ENCODE measurements at places on chromosomes 5 and 9. TPM values are rescaled to one million over a fixed set of nuclear protein-coding genes. Genes with fewer than 3 reads are reported as not detected.

- no peak for DNase-seq
- H3K27ac ChIP-seq = peak overlapping the region; percentile 84
- H3K36me3 ChIP-seq = peaks cover 8% of the 10 kb centered on the region
Measured at GRCh38 chr5:154273028-154273617, 82.6 kb downstream of the GALNT10 start.

GRCh38 chr9:20604562-20604961, 17.7 kb downstream of the MLLT3 start:
- H3K27ac ChIP-seq = peak overlapping the region; percentile 67
- no peaks in the 10 kb centered on the region for H3K27me3 ChIP-seq
- DNase-seq = no peak
- peak overlapping the region; percentile 62 for H3K4me3 ChIP-seq
- peaks cover 36% of the 10 kb centered on the region for H3K36me3 ChIP-seq
- H3K4me1 ChIP-seq = peaks cover 54% of the 10 kb centered on the region

GRCh38 chr9:137945581-137945980, 68.0 kb downstream of the CACNA1B start:
- no peaks in the 10 kb centered on the region for H3K4me1 ChIP-seq
- DNase-seq = no peak
- H3K27ac ChIP-seq = no peak overlapping the region
- H3K27me3 ChIP-seq = peaks cover 1% of the 10 kb centered on the region
- no peak overlapping the region for H3K4me3 ChIP-seq
- H3K36me3 ChIP-seq = no peaks in the 10 kb centered on the region

DNA sequence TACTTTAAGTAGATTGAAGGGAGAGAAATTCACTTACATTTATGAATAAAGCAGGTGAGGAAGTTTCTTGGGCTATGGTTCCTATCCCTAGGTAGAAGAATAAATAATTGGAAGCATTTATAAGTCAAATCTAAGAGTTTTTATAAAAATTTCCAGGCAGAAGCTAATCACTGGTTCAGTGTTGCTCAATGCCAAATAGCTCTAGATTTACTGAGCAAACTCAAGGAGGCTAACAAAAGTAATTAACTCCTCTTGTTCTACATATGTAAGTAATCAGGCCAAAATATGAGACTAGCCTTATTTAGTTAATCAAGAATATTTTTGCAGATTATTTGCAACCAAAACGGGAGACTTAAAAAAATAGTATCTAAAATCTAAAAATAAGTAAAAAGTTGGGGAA, 472.3 kb downstream of the PLK2 start:
- no peaks in the 10 kb centered on the region for H3K36me3 ChIP-seq
- DNase-seq = no peak
- H3K4me3 ChIP-seq = no peak overlapping the region
- H3K4me1 ChIP-seq = no peaks in the 10 kb centered on the region
- no peak overlapping the region for H3K27ac ChIP-seq
- H3K27me3 ChIP-seq = no peaks in the 10 kb centered on the region

DNA sequence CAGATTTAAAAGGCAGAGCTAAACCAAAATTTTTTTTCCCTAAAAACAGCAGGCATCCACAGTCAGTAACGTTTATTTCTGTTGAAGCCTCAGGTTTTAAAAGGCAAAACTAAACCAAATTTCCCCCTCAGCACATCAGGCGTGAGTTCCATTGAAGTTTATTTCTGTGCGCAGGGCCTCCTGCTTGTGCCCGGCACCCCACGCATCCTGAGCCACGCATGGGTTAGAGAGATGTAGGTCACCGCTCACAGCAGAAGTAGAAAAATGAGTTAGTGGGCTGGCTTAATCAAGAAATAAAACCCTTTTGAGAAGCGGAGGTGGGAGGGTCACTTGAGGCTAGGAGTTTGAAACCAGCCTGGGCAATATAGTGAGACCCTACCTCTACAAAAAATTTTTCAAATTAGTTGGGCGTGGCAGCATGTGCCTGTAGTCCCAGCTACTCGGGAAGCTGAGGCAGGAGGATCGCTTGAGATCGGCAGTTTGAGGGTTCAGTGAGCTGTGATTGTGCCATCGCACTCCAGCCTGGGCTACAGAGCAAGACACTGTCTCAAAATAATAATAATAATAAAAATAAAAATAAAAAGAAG, 75.6 kb upstream of the SPIN1 start:
- DNase-seq = no peak
- H3K4me3 ChIP-seq = peak overlapping the region; percentile 41
- peaks cover 38% of the 10 kb centered on the region for H3K4me1 ChIP-seq
- H3K27ac ChIP-seq = peak overlapping the region; percentile 84

GRCh38 chr5:74235552-74235951, 405.0 kb downstream of the ENC1 start:
- no peak overlapping the region for H3K27ac ChIP-seq
- no peaks in the 10 kb centered on the region for H3K4me1 ChIP-seq
- peaks cover 10% of the 10 kb centered on the region for H3K27me3 ChIP-seq
- DNase-seq = no peak
- H3K4me3 ChIP-seq = no peak overlapping the region
- no peaks in the 10 kb centered on the region for H3K36me3 ChIP-seq

DNA sequence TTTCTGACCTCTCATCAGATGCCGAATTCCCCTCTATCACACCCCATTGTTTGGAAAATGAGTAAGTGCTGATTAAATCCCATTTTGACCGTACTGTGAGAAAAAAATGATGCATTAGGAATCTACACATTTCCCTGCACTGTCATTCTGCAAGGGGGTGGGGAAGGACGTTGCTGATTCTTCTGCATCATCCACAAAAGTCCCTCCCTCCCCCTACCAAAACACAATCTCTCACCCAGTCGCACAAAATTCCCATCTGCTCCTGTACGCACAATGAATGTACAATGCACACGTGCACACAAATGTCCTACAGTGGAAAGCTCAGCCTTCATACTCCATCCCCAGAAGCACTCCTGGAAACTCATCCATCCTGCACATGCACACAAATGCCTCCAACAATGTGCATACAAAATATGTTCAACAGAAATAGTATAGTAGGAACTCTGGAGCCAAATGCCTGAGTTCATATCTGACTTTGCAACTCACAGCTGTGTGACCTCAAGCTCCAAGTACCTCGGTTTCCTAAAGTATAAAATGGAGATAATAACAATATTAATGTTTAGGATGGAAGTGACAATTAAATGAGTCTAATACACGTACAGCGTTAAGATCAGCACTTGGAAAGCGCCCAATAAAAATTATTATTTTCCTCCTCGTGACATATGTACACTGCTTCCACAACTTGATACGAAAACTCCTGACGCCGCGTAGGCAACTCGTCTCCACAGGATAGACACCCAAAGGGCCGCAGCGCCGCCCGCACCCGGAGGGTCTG, 809 bp downstream of the TNIP1 start:
- peak overlapping the region; percentile 92 for H3K4me3 ChIP-seq
- peak overlapping the region; percentile 72 for H3K27ac ChIP-seq

DNA sequence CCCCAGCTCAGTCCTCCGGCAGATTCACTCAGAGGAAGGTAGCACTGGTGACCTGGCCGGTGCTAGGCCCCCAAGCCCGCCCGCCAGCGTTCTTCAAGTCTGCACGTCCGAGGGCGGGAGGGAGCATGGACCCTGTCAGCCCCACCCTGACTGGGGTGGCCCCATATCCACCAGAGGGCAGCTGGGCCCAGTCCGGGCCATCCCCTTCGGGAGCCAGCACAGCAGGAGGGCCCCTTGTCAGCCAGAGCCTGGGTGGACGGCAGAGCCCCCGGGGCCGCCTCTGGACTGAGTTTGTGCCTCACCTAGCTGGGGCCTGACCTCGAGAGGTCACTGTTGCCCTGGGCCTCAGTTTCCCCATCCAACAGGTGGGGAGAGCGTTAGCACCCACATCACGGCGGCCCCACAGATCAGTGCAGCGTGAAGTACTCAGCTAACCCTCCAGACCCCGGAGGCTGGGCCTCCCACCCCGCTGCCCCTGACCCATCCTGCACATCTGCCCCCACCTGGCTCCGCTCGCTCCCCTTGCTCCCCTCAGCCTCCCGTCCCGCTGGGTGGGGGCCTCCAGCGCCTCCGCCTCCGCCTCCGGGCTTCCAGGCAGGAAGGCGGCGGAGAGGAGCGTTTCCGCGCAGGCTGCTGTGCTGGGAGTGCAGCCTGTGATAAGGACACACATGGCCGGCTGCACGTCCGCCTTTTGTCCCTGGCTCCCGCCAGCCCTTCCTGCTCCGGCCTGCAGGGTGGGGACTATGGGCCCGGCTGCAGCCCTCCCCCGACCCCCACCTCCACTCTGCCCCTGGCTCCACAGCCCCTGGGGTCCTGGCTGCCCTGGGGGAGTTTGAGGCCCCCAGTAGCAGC, 16.6 kb upstream of the EGFL7 start:
- H3K27ac ChIP-seq = no peak overlapping the region
- H3K27me3 ChIP-seq = peaks cover 51% of the 10 kb centered on the region
- peak; percentile 39 for DNase-seq
- no peaks in the 10 kb centered on the region for H3K36me3 ChIP-seq
- no peaks in the 10 kb centered on the region for H3K4me1 ChIP-seq

DNA sequence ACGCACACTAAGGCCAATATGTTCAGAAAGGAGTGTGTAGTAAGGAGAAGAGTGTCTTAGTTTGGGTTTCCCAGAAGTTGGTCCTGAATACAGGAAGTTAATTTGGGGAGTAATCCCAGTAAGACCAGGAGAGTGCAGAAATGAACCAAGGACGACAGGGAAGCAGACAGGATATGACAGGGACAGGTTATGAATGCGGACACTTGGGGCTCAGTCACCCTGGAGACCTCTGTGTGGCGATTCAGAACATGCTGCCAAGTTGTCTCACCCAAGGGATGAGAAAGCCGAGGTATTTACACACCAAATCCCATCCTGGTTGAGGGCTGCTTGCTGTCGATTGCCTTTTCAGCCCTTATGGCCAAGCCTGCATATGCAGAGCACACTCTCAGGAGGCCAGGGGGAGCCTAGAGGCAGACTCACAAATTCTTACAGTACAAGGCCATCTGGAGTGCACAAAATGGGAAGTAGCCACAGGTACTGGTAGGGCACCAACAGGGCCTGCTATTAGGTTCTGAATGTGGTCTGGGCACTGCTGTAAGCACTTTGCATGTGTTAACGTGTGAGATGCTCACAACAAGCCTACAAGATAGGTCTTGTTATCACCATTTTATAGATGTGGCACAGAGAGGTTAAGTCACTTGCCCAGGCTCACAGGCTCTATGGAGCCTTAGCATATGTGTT, 233.1 kb upstream of the ANKRD55 start:
- no peak overlapping the region for H3K27ac ChIP-seq
- no peak for DNase-seq
- peaks cover 7% of the 10 kb centered on the region for H3K27me3 ChIP-seq
- no peaks in the 10 kb centered on the region for H3K36me3 ChIP-seq
- H3K4me1 ChIP-seq = peaks cover 1% of the 10 kb centered on the region

CNTFR gene
- not detected for total RNA-seq

MED10 gene
- total RNA-seq = 56.7 TPM

UGT3A1 gene
- total RNA-seq = not detected

RANBP17 gene
- total RNA-seq = 0.53 TPM

TTC1 gene
- total RNA-seq = 42.0 TPM

SPATA31A3 gene
- total RNA-seq = not detected

PROB1 gene
- 4.1 TPM for total RNA-seq

FGF10 gene
- not detected for total RNA-seq

All from activated naive CD8-positive, alpha-beta T cell treated with anti-CD3 and anti-CD28 coated beads, Interleukin-2, amount 10 ng/mL, durations not matched to agents 7 days and 5 days (primary cell).